RWPE2 (cell line): ENCODE measurements at places on chromosomes 11 and 22.

GRCh38 chr11:199782-200181 lies 6.9 kb downstream of the SCGB1C1 start:
- no peak for DNase-seq

DNA sequence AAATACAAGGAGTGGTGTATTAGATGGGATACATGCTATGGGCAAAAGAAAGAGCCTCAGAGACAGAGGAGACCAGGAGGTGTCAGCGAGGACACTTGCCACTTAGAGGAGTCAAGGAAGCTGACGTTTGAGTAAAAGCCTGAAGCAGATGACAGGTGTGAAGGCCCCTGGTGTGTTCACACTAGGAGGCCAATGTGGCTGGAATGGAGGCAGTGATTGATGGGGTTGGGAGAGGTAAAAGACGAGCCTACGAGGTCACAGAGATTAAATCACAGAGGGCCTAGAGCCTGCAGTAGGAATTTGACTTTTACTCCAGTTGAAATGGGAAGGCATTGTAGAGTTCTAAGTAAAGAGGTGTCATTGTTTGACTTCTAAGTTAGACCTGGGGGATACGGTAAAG lies 12.0 kb upstream of the GDPD5 start:
- no peak for DNase-seq

- no peak for DNase-seq
These were observed 137.4 kb downstream of the EHF start for GRCh38 chr11:34758262-34758661.

DNA sequence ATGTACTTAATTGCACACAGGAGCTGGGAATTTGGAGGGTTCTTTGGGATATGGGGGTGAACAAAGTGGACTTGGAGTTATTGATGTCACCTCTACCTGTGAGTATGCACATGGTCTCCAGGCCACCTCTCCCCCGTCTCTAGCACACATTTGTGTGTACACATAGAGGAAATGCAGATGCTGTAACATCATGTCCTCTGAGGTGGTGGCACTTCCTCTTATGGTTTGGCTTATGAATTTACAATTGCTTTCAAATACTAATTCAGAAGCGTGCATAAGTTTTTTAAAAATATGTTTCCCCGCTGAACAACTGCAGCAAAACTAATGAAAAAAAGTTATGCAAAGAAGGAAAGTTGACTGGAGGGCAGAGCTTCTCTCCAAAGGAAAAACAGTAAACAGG lies 152.0 kb upstream of the TENM4 start:
- no peak for DNase-seq

- DNase-seq, result no peak
These were observed 33.6 kb upstream of the MMP7 start for GRCh38 chr11:102564110-102564509.

- DNase-seq, result no peak
These were observed 782 bp downstream of the SMARCB1 start for GRCh38 chr22:23787600-23787896.

GRCh38 chr22:44445731-44446130 lies 52.3 kb downstream of the RTL6 start:
- no peak for DNase-seq

GRCh38 chr11:115008799-115009198 lies 330.5 kb downstream of the NXPE2 start:
- no peak for DNase-seq

DNA sequence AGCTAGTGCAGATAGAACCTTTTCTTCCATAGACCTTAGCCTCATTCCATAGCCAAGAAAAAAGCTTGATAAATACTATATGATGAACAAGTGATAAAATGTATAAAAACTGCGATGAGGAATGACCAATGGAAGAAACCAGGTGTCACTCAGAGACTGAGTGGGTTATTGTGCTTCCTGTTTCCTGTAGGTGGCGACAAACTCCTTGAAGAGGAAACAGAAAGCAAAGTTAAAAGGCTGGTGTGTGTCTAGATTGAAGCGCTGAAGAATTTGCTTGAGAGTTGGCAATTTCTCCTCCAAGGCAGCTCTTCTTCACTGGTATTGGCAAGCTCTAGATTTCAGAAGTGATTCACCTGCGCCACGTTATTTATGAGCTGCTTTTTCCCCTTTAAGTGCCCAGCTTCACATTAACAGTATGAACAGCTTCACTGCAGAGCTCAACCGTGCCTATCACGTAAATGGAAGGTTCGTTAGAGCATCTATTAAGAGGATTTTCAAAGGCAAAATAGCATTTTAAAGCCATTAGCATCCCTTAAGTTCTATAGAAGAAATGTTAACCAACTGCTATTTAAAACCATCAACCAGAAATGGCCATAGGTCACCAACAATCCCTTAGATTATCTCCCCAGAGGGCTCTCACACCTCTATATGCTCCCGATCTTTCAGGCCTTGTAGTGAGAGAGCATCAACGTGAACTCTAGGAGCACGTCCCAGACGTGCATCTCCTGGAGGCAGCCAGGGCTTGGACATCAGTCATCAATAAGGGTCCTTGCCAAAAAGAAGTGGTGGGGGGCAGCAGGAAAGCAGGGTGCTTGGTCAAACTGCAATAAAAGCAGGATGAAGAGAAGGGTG lies 179.4 kb downstream of the CADM1 start:
- DNase-seq, result no peak

- DNase-seq, result no peak
These were observed 39.9 kb downstream of the CD44 start for GRCh38 chr11:35178873-35179272.

- no peak for DNase-seq
These were observed 459.9 kb upstream of the CCDC179 start for GRCh38 chr11:23320131-23320530.

DNA sequence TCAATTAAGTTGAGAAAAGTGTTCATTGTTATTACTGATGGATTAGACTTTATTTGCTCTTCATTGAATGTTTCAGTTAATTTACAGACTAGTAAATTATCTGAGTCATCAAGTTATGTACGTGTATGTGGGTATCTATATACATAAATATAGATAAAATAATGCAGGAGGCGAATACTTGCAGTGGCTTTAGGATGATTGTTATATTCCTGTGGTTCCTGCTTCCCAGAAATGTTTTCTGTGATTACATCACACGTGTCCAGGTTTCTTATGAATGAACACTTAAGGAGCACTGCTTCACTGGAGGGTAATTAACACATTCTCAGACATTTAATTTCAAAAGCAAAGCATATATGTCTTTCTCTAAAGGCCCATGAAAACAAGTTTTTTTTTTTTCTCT lies 28.4 kb downstream of the YAP1 start:
- no peak for DNase-seq

GRCh38 chr22:49468487-49469198 lies 359.0 kb downstream of the BRD1 start:
- DNase-seq, result no peak

- DNase-seq, result no peak
These were observed 52.6 kb downstream of the SWAP70 start for GRCh38 chr11:9716275-9717039.

- DNase-seq, result no peak
These were observed 110.3 kb downstream of the RPS6KA4 start for GRCh38 chr11:64469288-64469687.

DNA sequence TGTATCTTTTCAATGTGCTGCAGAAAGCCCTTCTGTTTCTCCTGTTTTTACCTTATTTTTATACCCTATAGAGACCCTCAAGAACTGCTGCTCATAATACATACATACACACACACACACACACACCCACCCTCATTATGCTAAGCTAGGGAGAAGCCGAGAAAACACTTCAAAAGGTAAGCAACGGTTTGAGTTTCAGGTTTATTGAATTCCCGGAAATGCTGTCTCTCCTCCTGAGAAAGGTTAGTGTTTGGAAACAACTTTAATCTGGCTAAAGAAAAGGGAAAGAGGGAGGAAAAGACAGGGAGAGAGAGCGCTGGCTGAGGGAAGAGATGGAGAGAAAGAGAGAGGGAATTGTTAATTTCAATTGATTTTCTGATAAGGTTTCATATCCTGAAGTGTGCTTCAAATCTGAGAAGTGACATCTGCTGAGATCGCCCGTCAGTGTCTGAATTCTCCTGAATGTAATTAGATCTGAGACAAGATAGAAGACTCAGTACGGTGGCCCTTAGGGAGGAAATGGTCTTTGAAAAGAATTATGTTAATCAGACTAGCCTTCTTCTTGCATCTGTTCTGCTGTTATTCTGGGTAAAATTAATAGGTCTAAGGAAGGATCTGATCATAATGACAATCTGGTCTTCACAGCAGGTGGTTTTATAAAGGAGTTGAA lies 169.1 kb downstream of the NXPE2 start:
- no peak for DNase-seq

DNA sequence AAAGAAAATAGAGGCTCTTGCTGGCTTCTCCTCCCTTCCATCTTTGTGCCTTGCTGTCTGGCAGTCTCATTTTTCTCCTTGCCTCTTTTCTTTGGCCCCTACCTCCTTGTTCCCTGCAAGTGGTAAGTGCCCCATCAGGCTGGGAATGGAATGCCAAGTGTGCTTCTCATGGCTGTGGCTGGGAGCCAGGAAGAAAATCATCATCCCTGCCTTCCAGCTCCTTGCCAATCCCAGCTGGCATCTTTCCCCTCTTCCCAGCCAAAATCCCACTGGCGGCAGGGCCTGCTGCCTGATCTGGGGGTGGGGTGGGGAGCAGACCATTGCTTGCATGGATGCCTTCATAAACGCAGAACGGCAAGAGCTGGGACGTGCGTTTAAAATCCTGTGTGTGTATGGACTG lies 27.0 kb upstream of the SLC25A18 start:
- DNase-seq, result no peak
